ENCODE measurements at places on chromosomes 4 and X. TPM values are rescaled to one million over a fixed set of nuclear protein-coding genes. Genes with fewer than 3 reads are reported as not detected.

The GYPB gene
- total RNA-seq = 0.86 TPM

The PAGE2 gene
- total RNA-seq = not detected

DNA sequence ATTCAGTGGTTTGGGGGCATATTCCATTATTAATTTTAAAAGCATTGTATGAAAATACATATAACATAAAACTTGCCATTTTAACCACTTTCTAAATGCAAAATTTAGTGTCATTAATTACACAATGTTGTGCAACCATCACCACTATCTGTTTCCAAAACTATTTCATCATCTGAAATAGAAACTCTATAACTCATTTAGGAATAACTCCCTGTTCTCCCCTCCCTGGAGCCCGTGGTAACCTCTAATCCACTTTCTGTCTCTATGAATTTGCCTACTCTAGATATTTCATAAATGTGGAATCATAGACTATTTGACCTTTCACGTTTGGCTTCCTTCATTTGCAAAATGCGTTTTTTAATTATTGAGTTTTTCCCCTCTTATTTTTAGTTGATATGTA, 101.4 kb upstream of the GPC4 start:
- DNase-seq = no peak

- DNase-seq = no peak
Observed at GRCh38 chr4:98338761-98339438, 77.7 kb downstream of the RAP1GDS1 start.

- DNase-seq = no peak
Observed at GRCh38 chr4:67746797-67747495, 7.2 kb downstream of the GNRHR start.

DNA sequence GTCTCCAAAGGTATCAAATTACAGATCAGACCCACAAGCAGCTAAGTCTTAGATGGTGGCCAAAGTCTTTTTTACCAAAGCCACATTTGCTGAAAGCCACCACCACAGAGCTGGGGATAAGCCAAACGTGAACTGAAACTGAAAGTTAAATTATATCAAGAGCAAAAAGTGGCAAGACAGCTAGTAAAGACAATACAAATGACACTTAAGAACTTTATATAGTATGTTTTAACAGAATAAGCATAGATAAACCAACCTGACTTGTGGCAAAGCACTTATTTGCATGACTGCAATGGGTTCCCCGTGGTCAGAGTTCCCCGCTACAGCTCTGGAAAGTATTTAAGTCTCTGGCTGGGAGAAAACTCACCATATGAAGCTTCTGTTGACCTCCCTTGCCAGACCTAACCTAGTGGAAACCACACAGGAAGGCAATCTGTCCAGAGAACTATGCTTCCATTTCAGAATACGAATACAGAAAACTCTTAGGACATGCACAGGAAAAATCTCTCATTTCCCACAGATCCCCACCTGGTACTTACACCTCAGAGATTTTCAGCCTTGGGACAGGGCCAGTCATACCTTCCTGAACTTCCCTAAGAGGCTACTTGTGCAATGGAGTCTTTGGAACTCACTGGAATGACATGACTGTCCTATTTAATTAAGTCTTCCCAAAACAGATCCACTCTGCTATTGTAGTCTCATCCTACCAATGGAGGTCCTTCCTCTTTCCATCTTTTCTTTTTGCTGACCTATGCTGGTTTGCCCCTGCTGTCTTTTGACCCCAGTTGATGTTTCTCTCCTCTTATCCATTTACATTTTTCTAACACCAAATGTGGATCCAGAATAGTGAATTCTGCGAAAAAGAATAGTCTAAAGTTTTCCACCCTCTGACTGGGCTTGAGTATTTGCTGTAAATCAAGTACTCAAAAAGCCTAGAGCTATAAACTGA, 225.1 kb downstream of the NR3C2 start:
- no peak for DNase-seq

DNA sequence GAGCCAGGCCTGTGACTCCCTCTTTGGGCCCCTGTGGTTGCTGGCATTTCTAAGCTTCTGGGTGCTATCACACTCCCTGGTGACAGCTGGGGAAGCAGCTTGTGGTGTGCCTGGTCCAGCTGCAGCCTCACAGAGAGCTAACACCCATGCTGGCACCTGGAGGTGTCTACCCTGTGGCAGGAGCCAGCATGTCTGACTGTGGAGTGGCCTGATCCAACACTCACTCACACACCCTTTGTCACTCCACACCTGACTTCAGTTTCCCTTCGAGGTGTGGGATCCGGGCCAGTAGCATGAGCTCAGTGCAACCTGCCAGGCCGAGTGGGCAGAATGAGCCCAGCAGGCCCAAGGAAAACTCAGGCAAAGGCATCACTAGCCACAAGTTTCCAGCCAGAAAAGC, 67.5 kb downstream of the TECRL start:
- DNase-seq = peak; percentile 30

GRCh38 chrX:84046403-84046984, 141.5 kb downstream of the RPS6KA6 start:
- no peak for DNase-seq

The EREG gene
- 0.37 TPM for total RNA-seq

- no peak for DNase-seq
Observed at GRCh38 chr4:40788331-40788730, 38.6 kb downstream of the NSUN7 start.

The BTK gene
- 11.5 TPM for total RNA-seq

GRCh38 chr4:15239866-15240265, 188.0 kb upstream of the C1QTNF7 start:
- no peak for DNase-seq

- DNase-seq = no peak
Observed at GRCh38 chr4:27176400-27176799, 315.8 kb downstream of the STIM2 start.

DNA sequence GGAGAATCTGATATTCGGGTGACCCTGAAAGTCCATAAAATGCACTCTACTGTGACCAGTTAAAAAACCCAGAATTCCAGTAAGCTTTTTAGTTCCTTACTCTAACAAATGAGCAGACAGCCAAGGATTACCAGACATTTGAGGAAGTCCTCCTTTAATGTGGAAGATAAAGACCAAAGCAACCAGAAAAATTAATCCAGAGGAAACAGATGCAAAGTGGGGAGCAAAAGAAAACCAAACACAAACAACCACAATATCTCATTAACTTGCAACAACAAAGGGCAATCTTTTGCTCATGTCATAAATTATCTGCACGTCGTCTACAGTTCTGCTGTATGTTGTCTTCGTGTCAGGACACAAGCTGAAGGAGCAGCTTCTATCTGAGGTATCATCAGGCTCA, 164.4 kb downstream of the PJA1 start:
- DNase-seq = no peak

DNA sequence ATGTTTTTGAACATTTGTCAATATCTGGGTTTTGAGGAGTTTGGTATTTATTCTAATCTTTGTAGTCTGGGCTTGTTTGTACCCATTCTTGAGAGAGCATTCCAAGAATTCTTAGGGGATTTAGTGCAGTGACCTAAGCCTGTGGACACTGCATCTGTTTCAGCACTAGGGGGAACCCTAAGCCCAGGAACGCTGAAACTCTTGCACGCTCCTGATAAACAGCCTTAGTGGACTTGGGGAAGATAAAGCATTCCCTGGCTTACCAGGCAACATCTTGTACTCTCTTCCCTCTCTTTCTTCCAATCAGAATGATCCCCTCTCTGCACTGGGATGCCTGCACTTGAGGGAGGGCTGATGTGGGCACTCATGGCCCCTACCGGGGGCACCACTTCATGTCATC, 654.9 kb upstream of the HTR2C start:
- DNase-seq = no peak

The NMU gene
- not detected for total RNA-seq

The HS6ST2 gene
- 0.32 TPM for total RNA-seq

The ETNPPL gene
- total RNA-seq = not detected

The NHS gene
- 12.2 TPM for total RNA-seq

GRCh38 chr4:5973486-5974220, 44.6 kb downstream of the C4orf50 start:
- peak; percentile 66 for DNase-seq

GRCh38 chrX:138871739-138872138, 160.2 kb upstream of the FGF13 start:
- no peak for DNase-seq

GRCh38 chr4:65669111-65670019, 924 bp downstream of the EPHA5 start:
- peak; percentile 60 for DNase-seq

- DNase-seq = no peak
Observed at GRCh38 chr4:102687982-102688433, 72.8 kb downstream of the MANBA start.

DNA sequence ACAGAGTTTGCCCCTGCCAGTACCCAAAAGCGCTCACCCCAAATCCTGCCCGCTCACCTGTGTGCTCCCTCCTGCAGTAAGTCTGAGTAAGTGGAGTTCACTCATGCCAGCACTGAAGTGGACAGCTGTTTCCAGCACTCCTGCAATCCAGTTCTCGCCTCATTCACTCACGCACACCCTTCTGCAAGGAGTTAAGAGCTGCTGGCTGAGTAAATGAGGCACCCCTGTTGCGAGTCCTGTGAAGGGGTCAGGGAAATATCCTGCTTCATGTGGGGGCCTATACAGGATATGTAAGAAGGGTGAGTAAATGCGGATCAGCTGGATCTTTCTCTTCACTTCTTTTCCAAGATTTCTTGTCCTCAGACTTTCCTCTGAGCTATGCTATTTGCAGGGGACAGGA, 23.5 kb downstream of the CXCL8 start:
- DNase-seq = no peak

The UGT2B17 gene
- total RNA-seq = not detected

GRCh38 chrX:97482666-97483300, 599.1 kb downstream of the RPA4 start:
- no peak for DNase-seq

The NPY1R gene
- total RNA-seq = 61.9 TPM
